ENCODE measurements at places on chromosomes 16 and 17. TPM values are rescaled to one million over a fixed set of nuclear protein-coding genes. Genes with fewer than 3 reads are reported as not detected.
A peak's percentile ranks its signal among the peaks of the same experiment; 100 is the strongest.

RIPOR1 gene
- 11.0 TPM for total RNA-seq

DNA sequence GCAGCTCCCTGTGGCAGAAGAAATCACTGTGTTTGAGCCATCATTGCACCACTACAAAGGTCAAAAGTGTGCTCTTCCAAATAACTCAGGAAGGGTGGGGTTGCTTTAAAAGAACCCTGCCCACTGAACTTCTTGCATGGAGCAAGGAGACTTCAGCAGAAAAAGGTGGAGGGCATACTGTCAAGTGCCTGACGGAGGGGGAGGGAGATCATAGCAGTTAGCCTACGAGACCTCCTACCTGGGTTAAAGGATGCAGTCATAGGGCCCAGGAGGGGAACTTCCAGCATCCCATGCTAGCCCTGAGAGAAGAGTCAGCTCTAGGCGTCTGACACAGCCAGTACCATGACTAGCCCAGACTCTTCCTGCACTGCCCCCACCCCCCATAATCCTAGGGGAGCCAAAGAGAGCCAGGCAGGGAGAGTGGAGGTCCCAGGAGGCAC, 45.3 kb upstream of the MSI2 start:
- DNase-seq, result no peak

- no peak for DNase-seq
Observed at GRCh38 chr17:32854207-32854606, 22.7 kb downstream of the MYO1D start.

DNA sequence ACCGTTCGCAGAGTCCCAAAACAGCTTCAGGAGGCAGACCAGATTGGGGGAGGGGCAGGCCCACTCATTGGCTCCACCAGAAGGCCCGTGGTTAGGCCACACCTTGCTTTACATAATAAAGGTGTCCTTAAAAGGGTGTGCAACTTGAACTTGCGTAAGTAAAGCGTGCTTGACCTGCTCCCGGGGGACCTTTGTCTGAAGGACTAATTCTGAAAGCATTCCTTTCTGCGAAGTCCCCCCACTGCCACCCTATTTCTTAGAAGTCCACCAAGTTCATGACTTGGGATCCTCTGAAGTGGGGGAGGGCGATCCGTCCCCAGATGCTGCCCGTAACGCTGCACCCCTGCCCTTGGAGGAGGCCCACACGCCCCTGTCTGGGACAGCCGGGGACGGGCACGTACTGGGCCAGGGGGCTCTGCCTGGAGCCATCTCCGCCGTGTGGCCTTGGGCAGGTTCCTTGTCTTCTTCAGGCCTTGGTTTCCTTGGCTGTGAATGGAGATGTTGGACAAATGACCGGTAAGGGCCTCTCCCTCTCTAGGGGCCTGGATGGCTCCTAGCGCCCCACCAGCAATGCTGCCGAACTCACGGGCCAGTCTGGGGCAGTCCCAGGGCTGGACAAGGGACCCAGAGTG, 823 bp upstream of the ZNF469 start:
- no peak for DNase-seq

DNA sequence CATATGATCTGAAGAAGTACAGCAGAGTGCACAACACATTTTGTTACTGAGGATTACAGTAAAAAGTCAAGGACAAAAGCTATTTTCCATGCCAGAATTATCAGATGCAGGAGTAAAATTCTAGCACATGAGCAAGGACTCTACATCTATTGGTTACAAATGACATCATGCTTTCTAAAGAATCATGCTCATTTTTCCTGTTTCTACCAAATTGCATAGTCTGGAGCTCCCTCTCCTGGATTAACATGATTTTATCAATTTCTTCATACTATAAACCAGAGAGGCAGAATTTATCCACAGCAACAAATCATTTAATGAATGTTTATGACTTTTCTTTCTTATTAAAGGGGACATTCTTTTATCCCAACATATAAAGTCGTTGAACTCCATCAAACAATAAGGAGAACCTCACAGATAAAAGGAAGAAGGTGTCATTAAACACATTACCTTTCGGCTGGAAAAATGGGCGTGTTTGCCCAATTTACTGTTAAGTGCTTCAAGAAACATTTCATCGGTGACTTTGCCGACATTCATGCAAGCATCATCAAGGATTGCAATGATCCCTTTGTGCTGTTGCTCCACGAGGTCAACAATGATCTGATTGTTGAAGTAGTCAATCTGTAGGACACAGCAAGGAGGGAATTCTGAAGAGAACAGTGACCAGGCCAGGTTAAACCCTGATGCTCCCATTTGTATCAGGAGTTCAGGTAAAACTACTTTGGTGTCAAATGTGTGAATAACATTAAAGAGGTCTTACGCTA, 121.7 kb downstream of the MYO1D start:
- DNase-seq, result peak; percentile 68

- no peak for DNase-seq
Observed at GRCh38 chr17:50203086-50203485, 1.7 kb upstream of the COL1A1 start.

- DNase-seq, result no peak
Observed at GRCh38 chr17:29571883-29572681, 3.6 kb downstream of the TP53I13 start.

MGAT5B gene
- 5.3 TPM for total RNA-seq

GLIS2 gene
- 0.29 TPM for total RNA-seq

MYH1 gene
- not detected for total RNA-seq

GRCh38 chr17:45016237-45016636, 35.2 kb downstream of the DCAKD start:
- DNase-seq, result no peak

DNA sequence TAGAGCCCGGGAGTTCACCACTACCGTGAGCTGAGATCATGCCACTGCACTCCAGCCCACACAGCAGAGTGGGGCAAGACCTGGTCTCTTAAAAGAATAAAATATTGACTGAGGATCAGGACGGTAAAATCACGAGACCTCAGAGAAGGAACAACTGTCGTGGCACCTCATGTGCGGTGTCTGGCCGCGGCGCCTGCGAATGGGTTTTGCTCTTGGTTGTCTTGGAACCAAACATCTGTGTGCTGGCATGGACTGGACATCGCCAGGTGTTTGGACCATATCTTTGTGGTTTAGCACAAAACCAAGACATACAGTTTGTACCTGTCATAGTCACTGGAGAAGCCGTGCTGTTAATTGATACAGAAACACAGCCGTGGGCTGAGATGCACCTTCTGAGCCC, 212.9 kb upstream of the CHMP6 start:
- no peak for DNase-seq

- DNase-seq, result peak; percentile 14
Observed at GRCh38 chr17:30290696-30291542, 825 bp downstream of the BLMH start.
